ENCODE measurements at places on chromosomes 7 and 10.

DNA sequence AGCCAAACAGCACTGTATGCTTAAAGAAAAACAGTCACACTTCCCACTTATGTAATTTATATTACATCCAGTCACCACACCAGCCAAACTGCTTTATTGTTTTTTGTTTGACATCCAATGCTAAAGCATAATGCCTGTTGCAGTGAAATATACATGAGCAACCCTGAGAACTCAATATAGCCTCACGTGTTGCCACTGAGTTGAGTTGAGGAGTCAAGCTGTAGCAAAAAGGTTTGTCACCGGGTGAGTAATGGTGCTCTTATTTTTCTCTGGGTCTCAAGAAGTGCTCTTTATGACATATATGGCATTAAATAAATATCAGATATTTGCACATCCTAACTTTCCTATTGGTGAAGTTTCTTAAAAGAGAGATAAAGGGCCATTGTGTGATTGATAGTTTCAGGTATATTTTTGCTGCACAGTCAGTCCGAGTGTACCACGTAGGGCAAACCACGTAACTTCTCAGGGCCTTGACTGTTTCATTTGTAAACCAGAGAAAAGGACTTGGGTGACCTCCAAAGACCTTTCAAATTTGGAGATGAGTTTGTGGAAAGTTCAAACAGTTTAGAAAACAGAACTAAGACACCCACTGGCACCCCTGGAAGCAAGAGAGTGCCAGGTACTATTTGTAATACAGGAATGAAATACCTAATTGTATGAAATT lies 168.5 kb downstream of the CFTR start:
- no peak for DNase-seq

DNA sequence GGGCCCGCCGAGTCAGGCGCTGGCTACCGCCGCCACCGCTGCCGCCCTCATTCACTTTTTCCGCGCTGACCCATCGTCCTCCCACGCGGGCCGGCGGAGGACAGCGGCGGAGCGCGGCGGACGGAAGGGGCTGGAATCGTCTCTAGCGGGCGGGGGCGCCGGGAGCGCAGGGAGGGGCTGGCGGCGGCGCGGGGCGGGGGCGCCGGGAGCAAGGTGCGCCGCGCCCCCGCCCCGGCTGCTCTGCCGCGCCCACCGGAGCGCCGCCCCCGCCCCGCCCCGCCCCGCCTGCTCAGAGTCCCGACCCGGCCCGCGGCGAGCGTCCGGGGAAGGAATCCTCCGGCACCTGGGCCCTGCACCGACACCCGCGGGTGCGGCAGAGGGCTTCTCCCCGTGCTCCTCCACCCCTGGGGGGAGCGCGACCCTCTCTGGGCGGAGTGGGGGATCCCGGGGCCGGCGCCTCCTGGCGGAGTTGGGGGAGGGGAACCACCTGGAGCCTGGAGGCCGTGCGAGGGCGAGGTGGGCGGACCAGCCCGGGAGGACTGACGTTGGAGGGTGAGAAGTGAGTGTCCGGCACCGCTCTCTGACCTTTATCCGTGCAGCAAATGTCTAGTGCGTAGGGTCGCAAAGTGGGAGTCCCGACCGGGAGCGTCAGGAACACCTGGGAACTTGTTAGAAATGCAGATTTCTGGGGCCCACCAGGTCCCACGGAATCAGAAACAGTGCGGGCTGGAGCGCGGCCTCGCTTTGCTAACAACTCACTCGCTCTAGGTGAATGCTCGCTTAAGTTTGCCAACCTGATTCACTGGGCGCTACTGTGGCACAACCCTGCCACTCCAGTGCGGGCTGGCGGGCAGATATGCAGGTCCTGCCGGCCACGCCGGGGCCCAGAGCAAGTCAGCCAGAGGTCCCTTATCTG lies at the start of gene COBL:
TSS of gene COBL (minus strand) at position 144 of the 916 bp plus-strand sequence. CDS start 176 bp downstream, outside the sequence.
- no peak for DNase-seq

DNA sequence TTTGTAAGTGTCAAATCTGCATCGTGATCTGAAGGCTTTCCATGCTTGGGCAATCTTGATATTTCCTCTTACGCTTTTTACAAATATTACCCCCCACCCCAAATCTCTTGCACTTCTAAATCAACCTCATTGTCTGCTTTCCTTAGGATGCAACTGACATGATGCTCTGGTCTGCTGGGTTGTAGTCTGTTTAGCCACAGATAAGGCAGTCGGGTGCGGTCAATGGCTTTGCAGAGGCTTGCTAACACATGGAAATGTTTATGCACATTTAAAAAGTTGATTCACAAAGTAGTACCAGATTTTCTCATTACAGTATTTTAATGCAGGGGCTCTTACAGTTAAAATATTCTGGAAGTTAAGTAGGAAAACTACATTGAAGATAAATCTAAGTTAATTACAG lies 172.5 kb downstream of the BAMBI start:
- no peak for DNase-seq

GRCh38 chr7:141609576-141609975 lies 58.4 kb downstream of the AGK start:
- no peak for DNase-seq

DNA sequence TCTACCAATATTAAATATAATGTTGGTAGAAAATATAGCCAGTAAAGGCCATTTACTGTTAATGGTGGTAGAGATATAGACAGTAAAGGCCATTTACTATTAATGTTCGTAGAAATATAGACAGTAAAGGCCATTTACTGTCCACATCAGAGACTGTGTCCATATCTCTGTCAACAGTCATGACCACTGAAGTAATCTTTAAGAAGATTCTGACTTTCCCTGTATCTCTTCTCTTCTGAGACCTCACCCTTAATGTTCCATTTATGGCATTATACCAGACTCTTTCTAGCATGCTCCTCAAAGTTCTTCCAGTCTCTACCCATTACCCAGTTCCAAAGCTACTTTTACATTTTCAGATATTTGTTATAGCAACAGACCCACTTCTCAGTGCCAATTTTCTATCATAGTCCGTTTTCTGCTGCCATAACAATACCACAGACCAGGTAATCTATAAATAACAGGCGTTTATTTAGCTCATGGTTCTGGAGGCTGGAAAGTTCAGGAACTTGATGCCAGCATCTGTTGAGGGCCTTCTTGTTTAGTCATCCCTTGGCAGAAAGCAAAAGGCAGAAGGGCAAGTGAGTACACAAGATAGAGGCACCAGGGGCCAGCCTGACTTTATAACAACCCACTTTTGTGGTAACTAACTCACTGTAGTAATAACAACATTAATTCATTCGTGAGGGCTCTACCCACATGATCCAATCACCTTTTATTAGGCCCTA lies 7.9 kb upstream of the NUDCD3 start:
- no peak for DNase-seq

- no peak for DNase-seq
Measured at GRCh38 chr10:110356628-110357245, 52.0 kb upstream of the SMNDC1 start.

GRCh38 chr7:139242741-139243281 lies 11.8 kb downstream of the UBN2 start:
- no peak for DNase-seq

- no peak for DNase-seq
Measured at GRCh38 chr7:66629222-66630062, 761 bp downstream of the KCTD7 start.

DNA sequence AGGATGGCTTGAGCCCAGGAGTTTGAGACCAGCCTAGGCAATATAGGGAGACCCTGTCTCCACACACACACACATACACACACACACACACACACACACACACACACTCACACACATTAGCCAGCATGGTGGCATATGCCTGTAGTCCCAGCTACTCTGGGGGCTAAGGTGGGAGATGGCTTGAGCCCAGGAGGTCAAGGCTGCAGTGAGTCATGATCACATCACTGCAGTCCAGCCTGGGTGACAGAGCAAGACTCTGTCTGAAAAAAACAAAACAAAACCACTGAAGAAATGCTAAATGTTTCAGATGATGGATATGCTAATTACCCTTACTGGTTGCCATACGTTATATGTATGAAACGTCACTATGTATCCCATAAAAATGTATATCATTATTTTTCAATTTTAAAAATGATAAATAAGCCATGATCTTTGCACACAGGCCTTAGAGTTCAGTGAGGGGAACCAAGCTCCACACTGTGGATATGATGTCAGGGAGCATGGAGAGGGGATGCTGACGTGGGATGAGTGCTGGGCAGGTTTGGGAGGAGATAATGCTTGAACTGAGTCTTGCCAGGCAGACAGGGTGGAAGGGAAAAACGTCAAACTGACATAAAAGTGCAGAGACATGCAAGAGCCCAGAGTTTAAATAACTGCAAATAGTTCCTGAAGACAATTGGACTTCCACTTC lies 45.9 kb upstream of the ARHGAP12 start:
- no peak for DNase-seq
